ENCODE measurements at places on chromosomes 4 and X.

DNA sequence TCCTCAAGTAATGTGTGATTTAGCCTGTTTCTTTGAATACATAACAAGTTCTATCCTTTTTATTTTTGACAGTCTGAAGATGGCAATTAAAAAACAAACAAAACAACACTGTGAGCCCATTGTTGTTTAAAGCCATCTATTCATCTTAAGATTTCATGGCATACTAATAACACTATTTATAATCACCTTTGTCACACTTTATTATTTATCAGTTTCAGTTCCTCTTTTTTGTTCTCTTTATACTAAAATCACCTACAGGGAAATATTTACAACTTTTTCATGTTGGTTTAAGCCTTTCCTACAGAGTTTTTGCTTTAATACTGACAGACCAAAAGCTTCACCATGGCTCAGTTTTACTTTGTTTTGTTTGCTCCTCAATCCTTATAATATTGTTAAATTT lies 247.4 kb upstream of the CTSO start:
- DNase-seq = no peak

- no peak for DNase-seq
Observed at GRCh38 chrX:10399043-10399741, 221.2 kb downstream of the MID1 start.

- no peak for DNase-seq
Observed at GRCh38 chr4:40837094-40837870, 87.5 kb downstream of the NSUN7 start.

DNA sequence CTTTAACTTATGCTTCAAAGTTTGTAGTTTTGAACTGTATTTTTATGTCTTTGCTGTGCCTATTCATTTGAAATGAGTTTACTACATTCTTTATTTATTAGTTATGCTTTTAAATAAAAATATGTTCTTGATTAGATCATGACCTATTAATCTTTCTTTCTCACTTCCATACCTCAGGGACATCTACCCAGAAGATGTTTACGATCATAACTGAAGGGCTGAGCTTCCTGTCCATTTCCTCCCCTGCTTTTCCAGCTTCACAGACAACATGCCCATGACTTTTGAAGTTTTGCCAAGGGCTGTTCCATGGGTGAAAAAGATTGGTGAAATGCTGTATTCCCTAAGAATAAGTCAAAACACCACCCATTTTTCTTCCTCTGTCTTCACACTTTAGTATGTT lies 99.7 kb upstream of the DDIT4L start:
- DNase-seq = no peak

DNA sequence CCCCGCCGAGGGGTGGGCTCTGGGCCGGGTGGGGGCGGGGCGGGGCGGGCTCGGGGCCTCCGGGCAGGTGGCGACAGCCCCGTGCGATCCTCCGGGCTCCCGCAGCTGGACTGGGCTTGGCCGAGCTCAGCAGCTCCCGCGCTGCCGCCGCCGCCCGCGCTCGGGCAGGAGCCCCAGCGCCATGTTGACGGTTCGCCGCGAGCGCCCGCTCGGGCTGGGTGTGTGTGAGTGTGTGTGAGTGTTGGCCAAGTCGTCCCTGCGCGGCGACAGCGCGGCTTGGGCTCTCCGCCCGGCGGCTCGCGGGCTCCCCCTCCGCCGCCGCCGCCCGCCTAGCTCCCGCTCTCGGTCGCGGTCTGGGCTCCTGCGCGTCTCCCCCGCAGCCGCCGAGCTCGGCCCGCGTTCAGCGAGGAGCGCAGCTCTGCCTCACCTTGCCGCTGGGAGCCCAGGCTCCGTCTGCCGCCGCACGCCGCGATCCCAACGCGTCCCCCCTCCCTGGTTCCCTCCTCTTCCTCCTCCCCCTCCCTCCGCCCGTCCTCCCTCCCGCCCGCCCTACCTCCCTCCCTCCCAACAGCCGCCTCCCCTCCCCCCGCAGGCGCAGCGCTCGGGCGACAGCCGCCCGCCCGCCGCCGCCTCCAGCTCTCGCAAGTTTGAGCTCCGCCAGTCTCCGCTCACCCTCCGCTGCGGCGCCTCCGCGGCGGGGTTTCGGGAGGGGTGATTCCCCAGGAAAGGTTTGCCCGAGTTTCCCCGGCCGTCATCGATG lies at the start of gene BCOR:
Gene BCOR, minus strand, starts transcription at position 455 of the 760 bp plus-strand sequence. CDS start 20,029 bp downstream, outside the sequence.
- DNase-seq = peak; percentile 79

- DNase-seq = no peak
Observed at GRCh38 chr4:148827781-148828180, 385.6 kb upstream of the NR3C2 start.

GRCh38 chr4:38565271-38566199 lies 98.5 kb upstream of the KLF3 start:
- peak; percentile 71 for DNase-seq

GRCh38 chrX:153766098-153766817 lies 2.2 kb downstream of the PLXNB3 start:
- no peak for DNase-seq

GRCh38 chrX:50865311-50865710 lies 45.2 kb upstream of the BMP15 start:
- no peak for DNase-seq

GRCh38 chr4:155529272-155529671 lies 137.4 kb upstream of the GUCY1A1 start:
- DNase-seq = no peak

DNA sequence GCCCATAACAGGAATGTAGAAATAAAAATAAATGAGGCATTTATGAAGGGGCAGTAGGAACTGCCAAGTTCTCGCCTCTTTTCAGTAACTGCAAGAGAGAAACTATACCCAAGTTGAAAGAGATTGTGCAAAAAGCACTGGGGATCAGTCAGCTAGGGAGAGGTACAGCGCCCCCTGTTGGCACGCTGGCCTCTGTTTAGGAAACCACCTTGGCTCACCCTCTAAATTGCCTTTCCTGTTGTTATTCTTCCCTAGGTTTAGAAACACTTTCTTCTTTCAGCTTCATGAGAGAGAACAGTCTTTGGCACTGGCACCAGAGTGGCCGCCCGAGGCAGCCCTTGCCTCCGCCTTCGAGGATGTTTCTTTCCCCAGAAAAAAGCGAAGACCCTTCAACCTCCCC lies 348.5 kb downstream of the MID1IP1 start:
- peak; percentile 80 for DNase-seq

- DNase-seq = no peak
Observed at GRCh38 chr4:117545039-117545438, 459.7 kb upstream of the TRAM1L1 start.

GRCh38 chr4:8379281-8379680 lies 61.2 kb downstream of the ACOX3 start:
- no peak for DNase-seq

DNA sequence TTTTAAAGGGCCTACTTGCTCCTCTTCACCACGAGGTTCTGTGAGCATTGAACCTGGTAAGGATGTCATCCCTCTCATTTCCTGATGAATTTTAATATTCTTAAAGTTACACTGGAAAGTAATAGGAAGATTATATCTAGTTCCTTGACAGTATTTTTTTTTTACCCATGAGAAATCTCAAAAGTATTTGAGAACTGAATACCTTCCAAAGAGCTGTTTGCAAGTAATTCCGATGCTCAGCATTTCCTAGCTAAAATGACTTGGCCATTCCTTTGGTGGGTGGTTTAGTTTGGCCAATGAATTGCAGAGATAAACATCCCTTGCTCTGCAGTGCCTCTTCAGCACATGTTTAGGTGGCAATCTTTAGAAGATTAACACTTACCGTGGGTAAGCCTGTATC lies 110.2 kb upstream of the WDR1 start:
- no peak for DNase-seq

DNA sequence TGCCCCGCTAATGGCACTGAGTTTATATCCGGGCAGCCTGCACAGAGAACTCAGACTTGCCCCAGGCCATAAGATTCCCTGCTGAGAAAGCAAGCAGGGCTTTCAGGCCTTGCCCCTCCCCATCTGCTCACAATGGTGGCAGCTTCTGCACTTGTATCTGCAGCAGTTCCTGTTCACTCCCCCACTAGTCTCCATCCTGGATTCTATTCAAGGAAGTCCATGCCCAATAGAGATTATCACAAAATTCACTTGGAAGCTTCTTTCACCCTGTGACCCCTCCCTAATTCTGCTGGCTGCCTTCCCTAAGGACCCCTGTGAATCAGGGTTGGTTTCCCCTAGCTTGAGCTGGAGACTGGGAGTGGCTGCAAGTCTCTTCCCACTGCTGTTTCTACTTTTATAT lies 34.5 kb upstream of the UCP1 start:
- no peak for DNase-seq

DNA sequence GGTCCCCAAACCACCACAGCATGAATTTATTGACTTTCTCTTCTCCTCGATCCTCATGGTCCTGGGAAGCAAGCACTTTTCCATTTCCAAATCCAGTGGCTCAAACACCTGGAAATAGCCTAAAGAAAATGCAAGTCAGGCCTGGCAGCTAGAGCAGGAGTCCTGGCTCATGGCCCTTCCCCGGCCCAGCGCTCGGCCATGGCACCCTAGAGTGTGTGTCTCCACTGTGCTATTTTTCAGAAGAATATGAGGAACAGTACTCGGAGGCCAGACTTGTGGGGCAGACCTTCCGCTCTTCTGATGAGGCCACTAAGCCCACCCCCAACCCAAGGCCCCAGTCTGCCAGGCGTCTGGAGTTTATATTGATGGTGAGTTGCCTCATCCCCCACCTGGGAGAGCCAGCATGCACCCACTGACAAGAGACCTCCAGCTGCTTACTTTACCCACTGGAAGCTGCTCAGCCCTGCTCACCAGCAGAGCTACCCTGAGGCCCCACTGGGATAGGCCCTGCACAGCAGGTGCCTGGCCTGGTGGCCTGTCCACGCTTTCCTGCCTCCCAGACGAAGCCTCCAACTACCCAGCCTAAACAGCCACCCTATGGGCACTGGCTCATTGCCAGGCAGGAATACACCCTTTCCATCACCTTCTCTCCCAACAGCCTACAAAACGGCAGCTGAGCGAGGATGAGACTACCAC lies 2.3 kb upstream of the RTL5 start:
- DNase-seq = no peak

GRCh38 chr4:160110891-160111290 lies 1008.0 kb downstream of the RAPGEF2 start:
- no peak for DNase-seq

DNA sequence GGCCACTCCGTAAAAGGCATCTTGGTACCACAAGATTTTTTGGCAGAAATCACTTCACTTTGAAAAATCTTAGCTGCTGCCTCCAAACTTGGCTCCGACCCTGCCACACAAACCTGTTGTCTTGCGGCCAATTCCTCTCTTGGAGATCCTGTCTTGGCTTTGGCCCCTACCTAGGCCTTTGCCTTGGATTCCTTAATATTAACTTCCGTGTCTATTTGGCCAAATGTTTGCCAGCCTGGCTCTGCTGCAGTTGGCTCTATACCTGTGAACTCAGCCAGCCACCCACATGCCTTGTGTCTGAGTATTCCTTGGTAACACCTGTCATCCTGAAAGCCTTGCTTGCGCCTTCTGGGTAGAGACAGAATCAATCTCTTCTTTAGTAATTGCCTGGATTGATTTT lies 12.5 kb downstream of the GRXCR1 start:
- no peak for DNase-seq

GRCh38 chr4:85061974-85062373 lies 95.5 kb upstream of the WDFY3 start:
- no peak for DNase-seq

DNA sequence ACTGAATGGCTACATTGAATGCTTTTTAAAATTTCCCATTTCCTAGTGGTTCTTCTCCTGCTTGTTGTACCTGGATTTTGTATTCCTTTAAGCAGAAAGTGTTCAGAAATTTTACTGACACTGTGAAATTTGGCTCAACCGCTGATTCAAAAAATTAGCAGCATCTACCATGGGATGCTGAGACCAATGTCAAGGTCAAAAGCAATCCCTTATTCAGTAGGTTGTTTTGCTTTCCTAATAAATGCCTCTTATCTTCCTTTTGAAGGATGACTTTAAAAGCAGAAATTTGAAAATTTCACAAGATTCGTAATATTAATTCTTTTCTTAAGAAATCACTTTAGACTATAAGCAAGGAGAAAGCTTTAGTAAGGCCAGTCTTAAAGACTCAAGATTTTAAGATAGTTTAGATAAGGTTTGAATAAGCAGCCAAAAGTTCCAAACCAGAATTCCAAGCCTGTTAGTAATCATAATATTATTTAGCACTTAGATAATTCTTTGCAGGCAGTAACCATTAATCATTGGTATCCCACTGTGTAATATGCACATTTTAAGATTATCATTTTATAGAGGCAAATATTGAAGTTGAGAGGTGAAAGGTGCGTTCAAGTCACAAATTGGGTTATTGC lies 508.8 kb downstream of the ANKRD50 start:
- DNase-seq = no peak

GRCh38 chr4:98614662-98615061 lies 43.7 kb downstream of the TSPAN5 start:
- no peak for DNase-seq

DNA sequence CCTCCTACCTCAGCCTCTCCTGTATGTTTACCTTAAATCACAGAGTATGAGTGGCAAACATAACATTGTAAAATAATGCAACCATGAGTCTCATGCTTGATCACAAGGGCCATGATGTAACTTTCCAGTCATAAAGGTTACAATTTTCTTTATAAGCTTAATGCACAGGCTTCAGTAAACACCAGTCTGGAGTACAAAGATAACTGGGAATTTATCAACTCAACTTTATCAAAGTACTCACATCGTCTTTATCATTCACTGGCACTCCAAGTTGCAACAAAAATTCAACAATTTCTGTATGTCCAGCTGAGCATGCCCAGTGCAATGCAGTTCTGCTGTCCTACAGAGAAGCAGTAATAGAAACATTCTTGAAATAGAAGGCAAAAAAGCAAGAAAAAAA lies 2.8 kb downstream of the PSMD10 start:
- DNase-seq = peak; percentile 33
